ENCODE measurements at places on chromosomes 16 and 17. TPM values are rescaled to one million over a fixed set of nuclear protein-coding genes. Genes with fewer than 3 reads are reported as not detected.

Gene CNGB1
- 0.21 TPM for total RNA-seq

- no peak for DNase-seq
These were observed 9.7 kb downstream of the ERN1 start for GRCh38 chr17:64120159-64120810.

DNA sequence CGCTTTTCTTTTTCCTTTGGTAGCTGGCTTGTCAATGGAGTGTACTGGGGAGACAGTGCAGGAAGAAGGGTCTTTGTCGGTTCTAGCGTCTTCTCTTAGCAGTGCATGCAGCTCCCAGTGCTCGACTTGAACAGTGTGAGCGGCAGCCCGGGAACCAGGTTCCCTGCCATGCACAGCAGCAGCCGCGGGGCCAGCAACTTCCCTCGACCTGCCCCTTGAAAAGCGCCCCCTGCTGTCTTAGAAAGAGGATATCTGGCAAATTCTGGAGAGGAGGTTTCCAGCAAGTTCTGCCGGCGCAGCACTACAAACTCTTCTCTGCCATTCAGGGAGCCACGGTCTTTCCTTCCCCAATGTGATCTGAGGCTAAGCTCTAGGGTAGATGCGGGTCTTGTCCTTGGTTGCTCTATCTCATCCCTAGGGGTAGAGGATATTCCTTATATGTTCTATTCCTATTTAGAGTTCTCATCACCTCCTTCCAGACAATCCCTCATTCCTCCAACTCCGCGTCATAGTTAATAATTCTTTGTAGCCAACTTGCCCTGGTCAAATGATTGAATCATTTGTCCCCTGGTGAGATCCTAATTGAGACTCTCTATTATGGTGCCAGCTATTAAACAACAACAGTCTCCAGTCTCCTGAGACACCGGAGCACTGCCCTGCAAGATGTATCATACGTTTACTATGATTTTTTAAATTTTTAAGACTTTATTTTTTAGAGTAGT lies 451.3 kb downstream of the PMP22 start:
- DNase-seq = no peak

GRCh38 chr16:48503779-48504178 lies 106.2 kb downstream of the N4BP1 start:
- DNase-seq = no peak

Gene SP6
- 0.16 TPM for total RNA-seq

GRCh38 chr17:48100160-48100559 lies 1.1 kb downstream of the CBX1 start:
- DNase-seq = no peak

Gene SOCS1
- total RNA-seq = 1.7 TPM

Gene TNFRSF17
- total RNA-seq = not detected

DNA sequence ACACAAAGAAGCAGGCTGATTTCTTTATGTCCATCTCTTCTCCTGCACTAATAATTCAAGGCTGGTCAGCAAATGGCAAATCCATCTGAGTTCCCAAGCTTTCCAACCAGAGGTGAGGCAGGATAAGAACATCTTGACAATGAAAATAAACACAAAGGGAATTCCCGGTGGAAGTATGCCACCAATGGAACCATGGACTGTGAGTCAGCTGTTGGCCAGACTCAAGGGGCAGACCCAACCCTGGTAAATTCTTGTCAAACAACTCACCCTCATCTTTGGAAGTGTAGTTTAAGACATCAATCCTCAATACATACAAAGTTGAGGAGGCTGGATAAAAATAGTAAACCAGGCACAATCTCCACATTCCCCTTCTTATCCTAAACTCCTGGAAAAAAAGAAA lies 74.3 kb upstream of the CES5A start:
- DNase-seq = no peak

GRCh38 chr16:26733710-26734109 lies 333.0 kb upstream of the C16orf82 start:
- no peak for DNase-seq

Gene ERCC4
- 12.9 TPM for total RNA-seq

Gene FBXO39
- not detected for total RNA-seq

GRCh38 chr17:31674305-31674704 lies 184.7 kb downstream of the COPRS start:
- no peak for DNase-seq

DNA sequence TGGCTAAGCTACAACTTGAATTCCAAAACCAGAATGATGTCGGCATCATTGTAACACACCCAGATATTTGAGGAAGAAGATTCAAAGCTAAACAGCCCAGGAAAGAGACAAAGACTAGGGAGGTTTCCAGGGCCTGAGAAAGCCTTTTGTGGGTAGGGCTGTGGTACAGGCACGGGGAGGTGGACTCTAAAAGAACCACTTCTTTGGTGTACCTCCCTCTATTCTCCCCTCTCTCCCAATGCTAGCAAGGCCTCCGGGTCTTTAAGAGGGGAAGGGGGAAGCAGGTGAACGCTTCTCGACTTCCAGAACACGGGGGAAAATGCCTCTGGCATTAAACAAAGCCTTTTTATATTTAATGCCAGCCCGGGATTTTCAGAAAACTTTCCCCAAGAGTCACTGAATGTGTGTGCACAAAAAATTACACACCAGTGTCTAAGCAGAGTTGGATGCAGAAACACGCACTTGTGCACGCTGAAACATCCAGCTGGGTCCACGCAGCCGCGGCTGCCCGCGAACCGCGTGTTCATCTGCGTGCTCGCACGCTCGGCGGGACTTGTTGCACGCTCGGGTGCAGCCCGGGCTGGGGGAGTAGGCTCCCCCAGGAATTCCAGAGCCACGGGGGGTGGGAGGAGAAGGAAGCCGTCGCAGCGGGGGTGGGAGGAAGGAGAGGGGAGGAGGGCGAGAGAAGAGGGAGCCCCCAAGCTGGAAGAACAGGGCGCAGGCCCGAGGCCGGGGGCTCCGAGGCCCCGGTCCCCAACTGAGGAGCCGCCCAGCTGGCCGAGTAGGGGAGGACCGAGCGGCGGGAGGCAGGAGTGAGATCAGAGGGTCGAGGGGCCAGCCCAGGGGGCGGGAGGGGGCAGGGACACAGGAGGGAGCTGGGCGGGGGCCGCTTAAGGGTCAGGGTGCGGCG lies 20.1 kb upstream of the ZNF423 start:
- DNase-seq = no peak

Gene CDH1
- 1.1 TPM for total RNA-seq

DNA sequence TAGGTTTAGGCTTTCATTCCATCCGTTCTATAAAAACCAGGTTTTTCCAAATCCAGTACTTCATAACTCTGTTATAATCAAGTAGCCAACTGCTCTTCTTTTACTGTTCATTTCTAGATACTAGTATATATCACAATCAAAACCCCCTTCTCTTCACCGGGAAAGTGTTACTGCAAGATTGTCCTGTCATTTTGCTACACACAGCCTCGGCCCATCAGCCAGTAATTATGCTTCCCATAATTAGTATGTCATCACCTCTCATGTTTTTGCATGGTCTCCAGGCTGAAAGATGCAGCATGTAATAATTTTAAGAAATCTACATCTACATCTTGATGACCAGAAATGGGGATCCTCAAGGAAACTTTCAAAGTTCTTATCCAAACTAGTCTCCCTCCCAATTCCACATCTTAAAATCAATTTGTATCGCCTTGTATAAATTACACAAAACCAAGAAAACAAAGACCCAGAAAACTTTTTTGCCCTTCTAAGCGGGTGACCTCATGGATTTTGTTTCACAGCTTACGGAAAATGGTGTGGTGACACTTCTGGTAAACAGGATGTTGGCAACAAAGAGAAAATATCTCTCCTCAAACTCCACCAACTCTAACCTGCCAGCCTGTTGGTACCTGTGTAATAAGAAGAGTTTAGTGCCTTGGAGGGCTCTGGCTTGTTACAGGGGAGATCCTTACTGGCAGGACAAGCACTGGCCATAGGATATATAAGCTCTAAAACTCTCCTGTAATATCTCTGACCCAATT lies 9.3 kb downstream of the TACO1 start:
- DNase-seq = no peak

DNA sequence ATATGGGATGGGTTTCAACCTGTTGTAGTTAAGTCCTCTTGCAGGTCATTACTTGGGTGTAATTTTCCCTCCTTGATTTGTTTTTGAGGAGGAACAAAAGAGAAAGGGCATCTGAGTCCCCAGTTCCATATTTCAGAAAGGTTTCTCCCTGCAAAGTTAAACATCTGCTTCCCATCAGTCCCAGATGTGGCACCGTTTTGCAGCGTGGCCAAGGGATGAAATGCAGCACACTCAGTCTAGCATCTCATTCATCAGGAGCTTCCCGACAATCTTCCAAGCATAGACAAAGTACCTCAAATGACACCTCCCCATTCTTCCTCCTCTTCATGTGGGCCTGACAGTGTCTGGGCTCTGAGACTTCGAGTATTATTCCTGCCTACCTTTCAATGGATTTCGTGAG lies 363.7 kb upstream of the SOX9 start:
- no peak for DNase-seq

GRCh38 chr17:77602883-77603640 lies 355.4 kb upstream of the TNRC6C start:
- DNase-seq = no peak

DNA sequence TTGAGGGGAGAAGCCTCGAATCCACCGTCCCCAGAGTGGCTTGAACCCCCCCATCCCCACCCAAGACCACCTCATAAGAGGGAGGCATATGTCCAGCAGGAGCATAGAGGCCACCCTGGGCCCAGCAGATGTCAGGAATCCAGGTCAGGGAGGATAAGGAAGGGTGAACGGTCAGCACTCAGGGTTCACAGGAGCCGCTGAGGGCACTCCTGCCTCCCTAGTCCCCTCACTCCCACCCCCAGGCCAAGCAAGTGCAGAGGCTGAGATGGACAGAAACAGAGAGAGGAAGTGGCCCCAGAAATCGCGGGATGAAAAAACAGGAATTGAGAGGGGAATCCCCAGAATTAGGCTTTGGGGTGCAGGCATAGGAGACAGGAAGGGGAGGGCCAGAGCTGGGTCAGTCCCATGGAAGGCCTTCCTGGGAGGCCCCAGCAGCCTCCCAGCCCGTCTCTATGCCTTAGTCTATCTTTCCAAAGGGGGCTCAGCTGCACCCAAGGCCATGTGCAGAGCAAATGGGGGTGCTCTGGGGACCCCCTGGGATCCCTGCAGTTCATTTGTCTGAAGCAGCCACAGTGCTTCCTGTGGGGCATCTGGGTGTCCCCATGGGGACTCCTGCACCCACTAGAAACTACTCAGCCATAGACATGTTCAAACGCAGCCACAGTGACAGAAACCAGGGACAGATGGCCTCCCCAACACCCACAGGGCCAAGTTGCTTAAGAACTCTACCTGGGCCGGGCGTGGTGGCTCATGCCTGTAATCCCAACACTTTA lies 1.7 kb downstream of the CMTM3 start:
- no peak for DNase-seq

Gene SEC14L5
- total RNA-seq = 0.98 TPM

Gene CBFA2T3
- total RNA-seq = 4.6 TPM

- DNase-seq = no peak
These were observed 20.0 kb downstream of the SLC38A8 start for GRCh38 chr16:84022644-84023043.

Gene ABCA6
- total RNA-seq = not detected

- DNase-seq = no peak
These were observed 11.8 kb downstream of the UTS2R start for GRCh38 chr17:82383411-82383810.

DNA sequence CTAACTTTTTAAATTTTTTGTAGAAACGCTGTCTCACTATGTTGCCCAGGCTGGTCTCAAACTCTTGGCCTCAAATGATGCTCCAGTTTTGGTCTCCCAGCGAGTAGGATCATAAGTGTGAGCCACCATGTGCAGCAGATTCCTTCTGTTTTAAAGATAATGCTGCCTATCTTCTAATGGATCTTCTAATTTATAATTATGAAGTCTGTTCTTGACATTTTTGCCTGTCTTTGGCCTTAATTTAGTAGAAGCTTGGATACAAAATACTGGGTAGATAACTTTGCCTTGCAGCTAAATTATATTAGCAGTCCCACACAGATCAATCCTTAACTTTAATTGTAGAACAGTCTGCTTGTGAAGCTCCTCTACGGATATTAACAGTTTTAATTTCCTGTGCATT lies 566.6 kb upstream of the CDH8 start:
- DNase-seq = no peak

Gene TMEM238L
- not detected for total RNA-seq

Gene CCDC40
- 23.8 TPM for total RNA-seq

GRCh38 chr17:72008236-72008876 lies 112.5 kb upstream of the SOX9 start:
- DNase-seq = no peak

DNA sequence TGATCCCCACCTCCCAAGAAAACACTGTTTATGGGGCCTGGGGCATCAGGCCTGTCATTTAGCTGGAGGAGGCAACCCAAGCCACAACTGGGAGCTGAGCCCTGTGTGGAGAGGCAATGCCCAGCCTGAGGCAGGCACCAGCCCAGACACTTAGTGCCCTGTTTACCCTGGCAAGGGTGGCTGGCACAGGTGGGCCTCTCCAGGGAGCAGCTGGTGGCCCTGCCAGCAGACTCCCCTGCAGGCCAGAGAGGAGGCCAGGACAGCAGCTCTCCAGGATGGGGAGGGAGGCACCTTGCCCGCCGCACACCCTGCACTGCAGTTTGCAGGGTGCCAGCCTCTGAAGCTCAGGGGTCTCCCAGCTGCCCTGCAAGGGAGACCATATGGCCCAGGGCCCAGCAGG lies 9.1 kb upstream of the TMEM92 start:
- no peak for DNase-seq

DNA sequence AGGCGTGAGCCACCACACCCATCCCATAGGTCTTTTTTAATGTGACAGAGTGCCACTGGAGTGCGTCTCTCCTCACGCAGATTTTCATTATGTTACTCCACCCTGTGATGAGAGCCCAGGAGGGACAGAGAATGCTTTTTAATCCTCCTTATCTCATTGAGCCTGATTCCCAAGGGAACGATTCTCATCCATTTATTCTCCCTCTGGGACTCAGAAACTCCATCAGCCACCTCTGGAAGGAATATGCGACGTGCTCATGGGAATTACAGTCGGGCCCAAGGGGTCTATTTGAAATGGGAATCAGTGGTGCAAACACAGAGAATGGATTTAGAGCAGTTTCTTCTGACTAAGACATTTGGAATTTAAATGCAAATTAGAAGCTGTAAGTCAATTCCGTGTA lies 155.9 kb upstream of the HSBP1 start:
- DNase-seq = no peak

DNA sequence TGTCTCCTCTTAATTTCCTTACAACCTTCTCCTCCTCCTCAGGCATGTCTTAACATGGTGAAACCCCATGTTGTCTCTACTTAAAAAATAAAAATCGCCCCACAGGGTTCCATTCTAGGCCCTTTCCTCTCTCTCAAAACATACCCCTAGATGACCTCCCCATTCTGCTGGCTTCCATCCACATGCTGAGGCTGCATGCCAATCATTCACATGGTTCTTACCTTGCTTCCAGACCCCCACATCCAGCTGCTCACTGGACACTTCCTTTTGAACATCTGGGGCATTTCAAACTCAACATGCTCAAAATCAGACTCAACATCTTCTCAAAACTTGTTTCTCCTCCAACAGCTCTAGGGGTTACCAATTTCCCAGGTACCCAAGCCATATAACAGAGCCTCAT lies 12.4 kb upstream of the CTCF start:
- DNase-seq = no peak

Gene EVI2B
- total RNA-seq = not detected
